ENCODE measurements at places on chromosomes 7 and 10.

DNA sequence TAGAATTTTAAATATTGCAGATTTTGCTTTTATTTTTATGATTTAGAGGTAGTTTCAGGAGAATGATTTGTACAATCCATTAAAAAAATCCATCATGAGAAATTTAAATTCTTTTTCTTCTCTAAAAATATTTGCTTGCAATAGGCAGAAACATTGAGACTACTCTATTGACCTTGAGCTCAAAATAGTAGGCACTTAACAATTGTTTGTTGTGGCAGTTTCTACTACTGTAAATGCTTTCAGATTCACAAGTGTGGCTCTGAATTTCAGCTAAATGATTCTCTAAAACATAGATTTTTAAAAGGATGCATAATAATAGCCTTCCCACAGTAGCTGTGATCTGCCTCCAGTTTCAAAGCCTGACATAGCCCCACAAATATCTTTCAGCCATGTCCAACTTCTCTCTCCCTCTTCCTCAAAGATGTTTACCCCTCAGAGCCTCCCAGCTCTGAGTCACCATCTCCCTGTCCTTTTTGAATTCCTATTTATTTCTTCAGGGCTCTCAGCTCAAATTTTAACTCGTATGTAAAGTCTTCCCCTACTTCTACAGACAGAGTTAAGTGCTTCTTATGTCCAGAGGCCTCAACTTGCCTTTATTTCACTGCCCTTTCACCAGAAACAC, 160.5 kb downstream of the AOAH start:
- DNase-seq, result no peak

DNA sequence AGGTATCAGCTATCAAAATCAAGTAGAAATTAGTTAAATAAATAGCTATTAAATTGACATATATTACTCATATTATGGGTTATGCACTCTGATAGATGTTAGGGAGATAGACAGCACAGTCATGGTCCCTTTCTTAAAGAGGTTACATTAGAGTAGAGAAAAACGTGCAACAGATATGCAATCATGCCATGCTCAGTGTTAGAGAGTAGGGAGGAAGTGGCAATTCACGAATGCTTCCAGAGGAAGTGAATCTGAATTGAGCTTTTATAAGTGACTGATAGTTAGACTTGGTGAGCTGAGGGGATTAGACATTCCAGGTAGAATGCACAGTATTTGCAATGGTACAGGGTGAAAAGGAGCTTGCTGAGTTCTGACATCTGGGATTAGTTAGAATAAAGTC, 349.8 kb downstream of the NXPH1 start:
- DNase-seq, result no peak

GRCh38 chr7:79459381-79459780, 5.9 kb upstream of the MAGI2 start:
- DNase-seq, result no peak

- DNase-seq, result no peak
Observed at GRCh38 chr10:92419740-92420545, 129.0 kb downstream of the MARCHF5 start.

DNA sequence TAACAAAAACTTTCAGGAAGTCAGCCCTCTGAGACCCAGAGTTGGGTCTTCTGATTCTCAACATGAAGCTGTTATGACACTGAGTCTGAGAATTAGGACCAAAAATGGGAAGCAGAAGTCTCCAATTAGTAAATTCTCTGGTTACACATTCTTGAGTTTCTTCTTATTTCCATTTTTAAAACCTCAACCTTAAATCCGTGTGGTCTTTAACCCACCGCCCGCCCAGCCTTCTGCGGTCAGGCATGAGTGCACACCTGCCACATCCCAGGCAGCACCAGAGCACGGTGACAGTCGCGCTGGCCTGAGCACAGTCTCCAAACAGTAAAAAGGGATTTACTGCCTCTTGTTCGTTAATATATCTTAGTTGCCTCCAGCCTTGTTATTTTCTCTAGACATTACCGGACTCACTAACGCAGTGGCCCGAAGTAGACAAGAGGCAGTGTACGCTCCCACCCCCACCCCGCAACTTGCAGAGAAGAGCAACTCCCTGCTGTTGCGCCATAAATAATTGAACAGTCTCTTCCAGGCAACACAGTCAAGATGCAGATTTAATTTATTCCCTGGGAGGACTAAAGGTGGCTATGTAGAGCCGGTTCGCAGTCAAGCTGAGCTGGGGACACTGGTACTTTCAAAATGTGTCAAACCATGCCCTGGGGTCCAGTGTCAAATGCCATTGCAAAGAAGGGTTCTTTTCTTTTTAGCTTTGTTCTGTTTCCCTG, 147.0 kb upstream of the CELF2 start:
- no peak for DNase-seq

- no peak for DNase-seq
Observed at GRCh38 chr10:34613491-34613890, 201.6 kb downstream of the PARD3 start.

DNA sequence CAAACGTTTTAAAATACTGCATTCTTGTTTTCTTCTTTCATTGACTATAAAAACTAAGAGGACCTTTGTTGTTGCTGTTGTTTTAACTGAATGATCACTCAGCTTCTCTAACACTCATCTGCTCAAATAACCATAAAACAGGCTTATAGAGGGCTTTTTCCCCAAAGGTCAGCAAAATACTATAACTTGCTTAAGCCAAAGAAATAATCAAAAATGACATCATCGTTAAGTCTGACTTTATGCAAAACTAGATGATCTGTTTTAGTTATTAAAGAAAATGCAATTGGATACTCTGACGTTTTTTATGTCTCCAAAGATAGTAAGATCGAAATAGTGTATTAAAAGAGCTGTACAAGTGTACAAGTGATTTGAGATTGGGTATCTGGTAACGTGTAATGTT, 152.9 kb downstream of the SEMA3A start:
- no peak for DNase-seq

DNA sequence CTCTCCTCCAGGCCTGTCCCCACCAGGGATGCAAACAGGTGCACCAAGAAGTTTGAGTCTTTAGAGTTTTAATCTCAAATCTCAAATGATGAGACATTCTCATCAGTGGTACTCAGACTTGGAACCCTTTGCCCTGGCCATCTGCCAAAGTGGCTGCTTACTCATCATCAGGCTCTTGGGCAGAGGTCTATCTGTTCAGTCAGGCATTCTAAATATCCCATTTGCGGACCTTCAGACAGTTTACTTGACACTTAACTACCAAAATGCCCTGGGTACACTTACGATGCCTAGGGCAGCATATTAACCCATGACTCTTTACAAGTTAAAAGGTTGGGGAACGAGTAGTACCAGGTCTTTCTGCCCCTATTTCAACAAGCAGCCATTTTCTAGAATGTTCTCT, 61.2 kb upstream of the YAE1 start:
- no peak for DNase-seq

DNA sequence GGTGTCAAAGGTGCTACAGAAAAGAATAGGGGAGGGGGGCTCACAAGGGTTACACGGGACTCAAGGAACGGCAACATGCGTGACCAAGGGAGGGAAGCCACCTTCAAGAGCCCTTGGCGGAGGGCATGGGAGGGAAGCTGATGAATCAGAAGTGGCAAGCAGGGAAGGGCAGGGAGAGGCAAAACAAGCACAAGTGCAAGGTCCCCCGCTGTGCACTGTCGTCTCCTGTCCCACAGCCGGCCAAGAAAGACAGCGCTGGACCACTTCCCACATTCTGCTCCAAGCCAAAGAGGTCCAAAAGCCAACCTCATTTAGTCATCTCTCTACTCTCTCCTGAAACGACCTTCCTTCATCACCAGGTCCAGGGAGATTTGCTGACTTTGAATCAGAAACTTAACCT, 102.7 kb downstream of the CALN1 start:
- DNase-seq, result no peak

GRCh38 chr7:22633286-22633953, 93.6 kb upstream of the IL6 start:
- DNase-seq, result no peak

DNA sequence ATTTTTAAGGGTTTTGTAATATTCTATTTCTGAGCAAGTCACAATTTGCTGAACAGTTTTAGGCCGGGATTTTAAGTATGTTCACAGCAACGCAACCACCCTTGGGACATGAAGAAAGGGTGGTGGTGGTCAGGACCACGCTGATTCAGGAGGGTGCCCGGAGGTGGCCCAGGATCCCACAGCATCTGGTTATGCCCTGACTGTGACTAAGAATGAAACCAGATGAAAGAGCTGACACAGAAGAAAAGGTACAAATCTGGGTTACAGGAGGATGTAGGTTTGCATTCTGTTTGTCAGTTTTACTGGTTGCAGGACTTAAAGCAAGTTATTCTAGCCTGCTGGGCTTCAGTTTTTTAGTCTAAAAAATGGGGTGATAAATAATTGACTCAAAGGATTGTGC, 279.7 kb downstream of the CCSER2 start:
- DNase-seq, result no peak

- no peak for DNase-seq
Observed at GRCh38 chr10:72757732-72758131, 65.8 kb downstream of the MCU start.

DNA sequence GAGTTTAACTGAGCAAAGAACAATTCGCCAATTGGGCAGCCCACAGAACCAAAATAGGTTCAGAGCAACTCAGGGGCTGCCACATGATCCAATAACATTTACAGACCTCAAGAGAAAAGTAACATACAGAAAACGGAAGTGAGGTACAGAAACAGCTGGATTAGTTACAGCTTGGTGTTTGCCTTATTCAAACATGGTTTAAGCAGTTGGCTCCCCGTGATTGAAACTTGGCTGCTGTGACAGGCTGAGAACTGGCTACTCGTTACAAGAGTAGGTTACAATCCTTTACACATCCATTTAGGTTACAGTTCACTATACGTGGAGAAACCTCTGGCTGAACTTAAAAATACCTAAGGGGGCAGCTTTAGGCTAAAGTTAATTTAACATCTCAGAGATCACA, 673.1 kb upstream of the PHF14 start:
- no peak for DNase-seq

DNA sequence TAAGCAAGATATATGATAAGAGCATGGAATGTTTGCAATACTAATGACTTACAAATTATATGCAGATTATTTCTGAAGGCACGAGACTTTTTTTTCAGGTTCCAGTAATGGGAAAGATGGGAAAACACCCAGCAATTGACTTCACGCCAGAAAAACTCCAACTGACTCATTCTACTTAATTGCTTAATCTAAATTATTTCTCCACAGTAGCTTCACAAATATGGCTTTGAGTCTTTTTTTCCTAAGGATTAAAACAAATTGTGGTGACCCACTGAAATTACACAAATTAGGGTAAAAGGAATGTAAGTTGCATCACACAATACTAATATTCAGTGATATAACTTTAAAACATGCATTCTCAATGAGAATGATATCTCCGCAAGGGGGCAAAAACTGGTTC, 138.7 kb downstream of the GNAI1 start:
- no peak for DNase-seq

GRCh38 chr10:111316722-111317212, 239.9 kb downstream of the ADRA2A start:
- no peak for DNase-seq

DNA sequence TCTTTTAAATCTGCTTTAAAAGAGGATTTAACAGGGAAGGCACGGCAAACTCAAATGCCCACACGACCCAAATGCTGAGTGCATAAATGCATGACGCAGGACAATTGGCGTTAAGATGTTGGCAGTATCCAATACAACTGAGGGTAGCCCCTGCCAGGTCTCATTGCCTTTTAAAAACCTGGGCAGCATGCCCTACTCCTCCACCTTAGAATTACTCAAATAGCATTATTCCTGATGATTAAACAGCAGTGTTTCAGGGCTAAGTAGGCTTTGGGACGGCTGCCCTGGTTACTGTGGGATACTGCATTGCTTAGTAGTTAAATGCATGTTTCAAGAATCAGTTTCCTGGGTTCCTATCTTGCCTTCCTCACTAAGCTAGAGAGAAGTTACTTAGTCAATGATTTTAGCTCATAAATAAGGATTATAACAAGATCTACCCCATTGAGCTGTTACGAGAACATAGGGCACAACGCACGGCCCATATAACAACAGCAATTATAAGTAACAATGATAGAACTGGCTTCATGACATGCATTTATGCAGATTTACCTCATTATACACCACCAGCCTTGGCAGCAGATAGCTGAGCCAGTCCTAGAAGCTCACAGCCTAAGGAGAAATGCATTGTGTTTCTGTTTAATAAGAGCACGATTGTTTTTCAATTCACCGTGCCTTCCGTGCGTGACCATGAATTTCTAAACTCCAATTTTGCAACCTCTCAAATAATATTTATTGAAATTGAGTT, 7.9 kb downstream of the TUBAL3 start:
- DNase-seq, result no peak

DNA sequence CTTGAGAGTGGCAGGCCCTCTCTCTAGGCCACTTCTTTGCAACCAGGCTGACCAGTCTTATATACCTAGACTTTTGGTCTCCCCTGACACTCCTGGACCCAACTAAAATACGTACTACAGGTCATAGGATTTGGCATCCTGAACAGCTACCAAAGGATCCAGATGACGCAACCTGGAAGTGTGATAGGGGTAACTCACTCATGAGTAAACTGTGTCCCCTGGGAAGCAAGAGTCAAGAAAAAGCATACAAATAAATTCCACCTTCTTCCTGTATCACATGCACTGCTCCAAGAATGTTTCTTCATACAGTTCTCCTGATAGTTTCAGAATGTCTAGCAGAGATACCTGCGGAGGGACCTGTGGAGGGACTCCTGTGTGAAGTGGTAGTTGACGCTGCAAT, 172.3 kb downstream of the MDFIC start:
- no peak for DNase-seq

GRCh38 chr10:83108565-83109333, 1030.6 kb upstream of the GHITM start:
- DNase-seq, result no peak

DNA sequence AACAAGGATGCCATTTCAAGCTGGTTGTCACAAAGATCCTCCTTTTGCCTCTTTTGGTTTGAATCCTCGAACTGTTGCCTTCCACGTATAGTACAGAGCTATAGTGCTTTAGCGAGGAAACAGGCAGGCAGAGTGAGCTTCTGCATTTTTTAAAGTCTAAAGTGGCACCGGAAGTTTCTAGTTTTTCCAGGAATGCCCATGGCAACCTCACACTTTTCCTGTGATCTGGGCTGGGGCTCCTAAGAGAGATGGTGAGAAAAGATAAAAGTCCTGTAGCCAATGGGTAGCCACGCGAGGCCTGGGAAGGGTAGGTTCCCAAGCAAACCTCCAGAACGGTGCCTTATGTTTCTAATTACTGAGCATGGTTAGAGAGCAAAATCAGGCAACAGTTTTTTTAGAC, 76.7 kb downstream of the CALD1 start:
- no peak for DNase-seq

DNA sequence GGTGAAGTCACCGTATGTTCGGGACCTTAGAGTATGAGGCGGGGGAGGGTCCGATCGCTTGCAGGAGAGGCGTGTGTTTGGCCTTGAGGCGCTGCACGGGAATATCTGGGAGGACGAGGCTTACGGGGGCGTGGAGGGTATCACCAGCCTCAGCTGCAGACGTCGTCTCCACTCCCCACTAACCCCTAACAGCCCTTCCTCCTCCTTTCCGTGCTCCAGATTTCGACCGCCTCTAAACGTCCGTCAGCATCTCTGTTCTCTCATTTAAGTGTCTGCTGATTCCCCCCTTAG, 23.5 kb upstream of the ZNF12 start:
- no peak for DNase-seq

Data from stimulated activated CD8-positive, alpha-beta memory T cell treated with anti-CD3 and anti-CD28 coated beads, Interleukin-4, amount 100 ng/mL, for 1 hour (primary cell).